ENCODE measurements at places on chromosomes 6 and 20.

GRCh38 chr6:87721311-87721710, 19.3 kb upstream of the AKIRIN2 start:
- DNase-seq: no peak

- no peak for DNase-seq
Measured at GRCh38 chr6:33329058-33329457, 11.5 kb upstream of the ZBTB22 start.

DNA sequence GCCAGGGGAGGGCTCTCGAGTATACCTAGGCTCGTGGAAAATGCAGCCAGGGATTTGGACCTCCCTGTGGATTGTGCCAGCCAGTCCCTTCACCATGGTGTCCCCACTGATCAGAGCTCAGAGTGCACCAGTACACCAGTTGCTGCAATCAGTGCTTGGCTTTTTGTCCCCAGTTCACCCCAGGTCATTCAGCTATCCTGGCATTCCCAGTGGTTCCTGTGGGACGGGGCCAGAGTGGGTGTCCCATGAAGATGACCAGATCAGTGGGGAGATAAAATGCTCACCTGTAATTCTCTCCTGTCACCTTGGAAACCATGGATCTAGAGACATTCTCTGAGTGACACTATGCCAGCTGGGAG, 23.8 kb downstream of the MAS1 start:
- DNase-seq: no peak

- DNase-seq: no peak
Measured at GRCh38 chr20:14700639-14700960, 363.2 kb upstream of the FLRT3 start.

GRCh38 chr6:70957284-70957617, 391 bp upstream of the B3GAT2 start:
- no peak for DNase-seq

DNA sequence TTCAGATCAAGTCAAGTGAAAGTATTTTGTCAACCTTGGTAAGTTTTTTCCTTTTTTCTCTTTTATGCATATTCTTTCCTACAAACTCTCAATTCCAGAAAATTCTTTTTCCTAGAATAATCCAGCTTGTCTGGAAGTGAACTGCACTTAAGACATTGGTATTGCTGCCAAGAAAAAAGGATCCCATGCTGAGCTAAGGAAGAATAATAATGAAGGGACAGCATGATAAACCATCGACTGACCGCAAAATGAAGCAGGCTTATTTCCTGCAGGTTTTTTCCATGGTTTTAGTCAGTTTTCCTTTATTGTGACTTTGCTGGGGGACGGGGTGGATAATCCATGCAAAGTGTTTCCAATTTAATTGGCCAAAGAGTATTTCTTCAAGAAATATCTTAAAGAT, 857.6 kb upstream of the SLC35B3 start:
- no peak for DNase-seq

All from stimulated activated CD4-positive, alpha-beta T cell treated with anti-CD3 and anti-CD28 coated beads, Interleukin-2, amount 100 ng/mL, for 48 hours (primary cell).